Retina (tissue), 1 donor: ENCODE measurements at places on chromosomes 2 and 18.

DNA sequence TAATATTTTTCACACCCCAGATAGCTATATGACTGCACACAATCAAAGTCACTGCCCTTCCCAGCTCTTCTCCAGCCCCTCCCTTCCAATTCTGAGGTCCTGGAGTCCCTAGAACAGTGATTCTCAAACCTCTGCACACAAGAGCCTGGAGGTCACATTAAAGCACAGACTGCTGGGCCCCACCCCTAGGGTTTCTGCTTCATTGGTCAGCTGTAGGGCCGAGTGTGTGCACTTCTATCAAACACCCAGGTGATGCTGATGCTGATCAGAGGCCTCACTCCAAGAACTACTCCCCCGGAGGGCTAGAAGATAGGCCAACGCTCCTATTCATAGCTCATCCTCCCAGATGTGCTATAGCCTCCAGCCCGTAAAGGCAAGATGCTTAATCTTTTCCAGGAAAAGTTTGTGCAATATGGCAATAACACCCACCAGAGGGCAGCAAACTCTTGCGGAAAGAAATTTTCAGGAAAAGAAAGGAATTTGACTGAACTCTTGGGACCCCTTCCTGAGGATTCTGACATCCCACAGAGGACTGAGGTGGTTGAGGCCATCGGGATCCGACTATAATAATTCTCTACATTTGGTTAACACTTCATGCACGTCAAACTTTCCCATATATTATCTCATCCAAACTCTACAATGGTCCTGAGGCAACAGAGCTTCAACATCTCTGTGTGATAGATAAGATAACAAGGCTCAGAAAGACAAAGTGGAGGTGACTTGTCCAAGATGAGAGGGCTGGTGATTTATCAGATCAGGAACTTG, 194.2 kb upstream of the PKDCC start:
- DNase-seq: peak; percentile 71

- no peak for DNase-seq
Measured at GRCh38 chr18:3723554-3723953, 273.6 kb downstream of the TGIF1 start.

- no peak for DNase-seq
Measured at GRCh38 chr2:48227617-48228344, 302.2 kb upstream of the STON1 start.

DNA sequence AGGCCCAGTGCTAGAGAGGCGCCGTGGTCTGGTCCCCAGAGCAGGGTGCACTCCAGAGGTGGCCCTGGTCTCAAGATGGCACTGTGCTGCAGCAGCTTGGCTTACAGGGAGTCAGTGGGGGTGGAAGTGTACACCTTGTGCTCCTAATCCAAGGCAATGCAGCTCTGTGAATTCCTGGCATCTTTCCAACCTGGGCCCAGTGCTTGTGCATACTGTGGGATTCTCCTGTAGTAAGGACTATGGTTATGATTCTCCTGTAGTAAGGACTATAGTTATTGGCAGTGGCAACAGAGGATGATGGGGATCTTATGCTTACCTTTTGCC, 616.7 kb upstream of the REG3G start:
- DNase-seq: no peak

DNA sequence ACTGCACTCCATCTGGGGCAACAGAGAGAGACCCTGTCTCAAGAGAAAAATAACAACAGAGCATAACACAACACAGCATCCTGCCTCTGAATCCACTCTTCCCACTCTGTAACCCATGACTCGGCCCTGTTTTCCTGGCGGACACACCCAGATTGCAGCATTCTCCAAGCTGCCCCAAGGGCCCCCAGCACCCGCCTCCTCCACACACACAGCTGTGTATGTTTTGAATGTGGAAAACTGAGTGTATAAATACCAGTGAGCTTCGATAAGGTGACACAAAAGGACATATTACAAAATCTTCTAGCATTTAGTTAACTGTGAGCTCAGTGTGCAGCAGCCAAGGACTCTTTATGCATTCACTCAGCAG, 13.0 kb downstream of the IMPA2 start:
- DNase-seq: no peak

GRCh38 chr2:323035-323434, 35.1 kb upstream of the ALKAL2 start:
- no peak for DNase-seq

DNA sequence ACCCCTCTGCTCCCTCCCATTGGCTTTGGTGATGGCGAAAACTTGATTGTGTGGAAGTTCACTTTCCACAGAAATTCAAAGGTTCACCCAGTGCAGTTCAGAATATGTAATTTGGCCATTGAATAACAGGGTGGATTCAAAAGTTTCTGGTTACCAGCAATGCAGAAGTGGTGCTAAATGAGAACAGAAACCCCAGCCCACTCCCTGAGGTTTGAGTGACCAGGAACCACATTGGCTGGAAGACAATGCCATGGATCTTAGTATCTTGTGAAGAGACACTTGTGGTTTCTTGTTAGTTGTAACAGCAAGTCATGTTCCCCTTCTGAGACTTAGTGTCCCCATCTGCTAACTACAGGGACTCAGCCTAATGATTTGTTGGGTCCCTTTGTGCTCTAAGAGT, 49.8 kb downstream of the QPCT start:
- DNase-seq: no peak

DNA sequence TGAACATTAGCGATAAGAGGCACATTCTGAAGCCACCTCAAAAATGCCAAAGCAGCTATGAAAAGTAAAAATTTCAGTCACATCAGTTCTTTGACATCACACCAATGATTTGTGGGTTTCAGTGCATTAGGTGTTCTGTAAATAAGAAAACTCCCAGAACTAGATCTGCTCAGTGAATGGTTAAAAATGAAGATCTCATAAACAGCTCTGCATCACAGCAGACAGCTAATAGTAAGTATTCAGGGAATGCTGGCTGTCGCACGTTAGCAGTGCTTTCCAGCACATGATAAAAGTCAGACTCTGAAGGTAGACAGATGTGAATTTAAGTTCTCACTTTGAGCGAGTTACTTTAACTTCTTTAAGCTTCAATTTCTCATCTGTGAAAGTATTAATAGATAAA, 154.9 kb downstream of the SATB2 start:
- no peak for DNase-seq

DNA sequence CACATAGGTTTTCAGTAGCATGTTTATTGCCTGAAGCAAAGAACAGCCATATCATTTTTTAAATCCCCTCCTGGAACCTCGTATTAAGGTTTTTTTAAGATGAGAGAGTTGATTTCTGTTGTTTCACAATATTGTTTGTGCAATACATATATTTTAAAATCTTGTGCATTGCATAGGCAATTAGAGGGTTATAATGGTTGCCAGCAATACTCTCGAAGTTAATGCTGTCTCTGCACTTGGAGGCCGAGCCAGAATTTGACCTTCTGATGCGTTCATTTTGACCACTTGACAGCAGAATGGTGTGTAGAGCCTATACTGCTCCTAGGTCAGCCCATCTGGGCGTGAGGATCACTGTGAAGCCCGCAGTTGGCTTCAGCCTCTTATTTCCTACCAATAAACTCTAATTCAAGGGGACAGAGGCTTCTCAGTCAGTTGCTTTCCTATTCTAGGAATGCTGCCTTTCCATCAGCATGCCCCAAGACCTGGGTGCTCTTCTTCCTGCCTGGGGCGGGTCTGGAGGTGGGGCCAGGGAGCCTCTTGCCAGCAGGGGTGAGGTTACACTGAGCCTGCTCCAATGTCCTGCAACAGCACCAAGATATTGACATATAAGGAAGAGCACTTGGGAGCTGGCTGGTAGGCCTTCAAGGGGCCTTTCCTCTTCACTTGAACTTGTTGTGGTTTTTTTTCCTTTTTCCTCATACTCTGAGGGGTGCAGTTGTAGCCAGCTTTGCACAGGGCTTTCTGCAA, 91.4 kb upstream of the BCL2L11 start:
- no peak for DNase-seq

GRCh38 chr2:23695890-23696751, 230.8 kb downstream of the ATAD2B start:
- no peak for DNase-seq

GRCh38 chr2:230921806-230922595, 3.0 kb downstream of the GPR55 start:
- no peak for DNase-seq

DNA sequence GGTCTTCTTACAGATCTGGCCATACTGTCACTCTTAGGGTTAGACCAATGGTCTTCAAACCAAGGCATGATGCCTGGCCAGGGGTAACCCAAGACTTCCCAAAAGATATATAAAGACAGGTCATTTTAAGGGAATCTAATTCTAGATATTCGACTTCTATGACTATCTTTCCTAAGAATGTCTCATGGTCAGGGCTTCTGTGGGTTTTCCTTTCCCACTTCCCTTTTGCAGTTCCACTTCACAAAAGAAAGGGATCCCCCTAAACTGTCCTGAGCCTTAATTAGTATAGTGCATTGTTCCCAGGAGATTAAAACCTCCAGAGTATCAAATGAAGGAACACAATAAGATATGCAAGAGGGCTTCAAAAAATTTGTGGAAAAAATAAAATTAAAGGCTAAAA, 223.6 kb upstream of the SIX2 start:
- DNase-seq: no peak

DNA sequence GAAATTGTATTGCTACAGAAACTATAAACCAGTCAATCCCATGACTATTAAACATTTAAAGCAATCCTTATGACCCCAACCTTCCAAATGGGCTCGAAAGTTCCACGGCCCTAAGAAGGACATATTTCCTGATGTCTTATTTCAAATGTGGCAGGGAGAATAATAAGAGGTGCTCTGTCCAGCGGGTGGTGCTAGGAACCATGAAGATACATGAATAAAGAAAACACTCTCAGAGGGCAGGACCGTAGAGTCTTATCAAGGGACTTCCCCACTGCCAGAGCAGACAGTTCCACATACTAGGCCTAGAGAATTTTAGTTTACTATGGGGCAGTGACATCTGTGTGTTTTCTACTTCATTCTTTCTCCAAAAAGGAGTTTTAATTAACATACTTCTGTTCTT, 187.1 kb upstream of the PIK3C3 start:
- DNase-seq: no peak

- no peak for DNase-seq
Measured at GRCh38 chr2:57882895-57883515, 163.6 kb upstream of the VRK2 start.

GRCh38 chr2:44943693-44944101, 2.2 kb downstream of the SIX3 start:
- peak; percentile 69 for DNase-seq

GRCh38 chr2:188426121-188426520, 134.4 kb downstream of the GULP1 start:
- no peak for DNase-seq

- peak; percentile 70 for DNase-seq
Measured at GRCh38 chr2:218981881-218982585, 3.0 kb downstream of the FEV start.

DNA sequence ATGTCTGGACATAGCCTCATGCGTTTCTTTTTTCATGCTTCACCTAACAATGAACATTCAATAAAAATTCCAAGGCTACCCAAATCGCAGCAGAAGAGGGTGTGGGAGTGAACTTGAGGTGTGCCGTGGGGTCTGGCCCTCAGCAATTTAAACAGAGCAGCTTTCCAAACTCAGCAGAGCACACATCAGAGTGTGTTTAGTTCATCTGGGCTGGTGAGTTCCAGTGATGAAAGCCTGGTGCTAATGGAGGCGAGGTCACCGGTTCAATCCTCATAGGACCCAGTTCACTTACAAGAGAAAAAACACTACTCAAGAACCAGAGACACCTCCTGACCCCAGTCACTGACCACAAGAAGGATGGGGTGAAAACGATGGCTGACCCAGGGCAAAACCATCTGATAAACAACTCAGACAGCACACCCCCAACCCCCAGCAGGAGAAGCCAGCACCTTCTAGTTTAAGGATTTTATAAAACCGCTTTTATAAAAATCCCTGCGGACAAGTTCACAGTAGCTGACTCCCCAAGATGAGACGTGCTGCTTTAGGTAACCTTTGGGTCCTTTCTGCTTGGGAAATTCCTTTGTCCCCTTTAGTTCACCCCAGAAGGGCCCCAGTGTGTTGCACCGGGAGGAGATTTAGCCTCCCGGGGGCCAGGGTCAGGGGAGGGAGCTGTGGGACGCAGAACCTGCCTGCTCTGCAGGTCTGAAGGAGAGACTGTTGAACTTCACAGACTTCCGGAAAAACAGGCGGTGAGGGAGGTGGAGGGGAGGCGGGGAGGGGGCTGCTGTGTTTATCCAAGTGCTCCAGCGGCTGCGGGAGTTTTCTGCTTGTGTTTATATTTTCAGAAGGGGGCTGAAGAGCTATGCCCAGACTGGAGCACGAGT, 152.7 kb upstream of the SOX11 start:
- peak; percentile 77 for DNase-seq

DNA sequence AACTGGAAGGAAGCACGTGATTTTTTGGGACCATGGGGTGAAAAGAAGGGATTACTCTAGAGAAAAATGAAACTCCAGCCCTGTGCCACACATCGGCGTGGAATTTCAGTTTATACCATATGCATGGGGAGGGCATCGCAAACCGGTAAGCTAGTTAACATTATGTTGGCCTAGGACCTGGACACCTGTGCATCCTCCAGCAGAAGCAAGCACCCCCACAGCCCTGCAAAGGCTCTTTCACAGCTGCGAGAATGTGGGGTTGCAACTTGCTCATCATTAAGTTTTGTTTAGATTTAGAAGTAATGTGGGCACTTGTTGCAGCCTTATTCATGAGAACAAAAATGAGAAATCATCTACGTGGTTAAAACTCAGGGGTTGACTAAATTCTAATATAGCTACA, 299.2 kb downstream of the PIEZO2 start:
- no peak for DNase-seq

GRCh38 chr18:31268985-31269406, 49.0 kb upstream of the DSG1 start:
- no peak for DNase-seq

DNA sequence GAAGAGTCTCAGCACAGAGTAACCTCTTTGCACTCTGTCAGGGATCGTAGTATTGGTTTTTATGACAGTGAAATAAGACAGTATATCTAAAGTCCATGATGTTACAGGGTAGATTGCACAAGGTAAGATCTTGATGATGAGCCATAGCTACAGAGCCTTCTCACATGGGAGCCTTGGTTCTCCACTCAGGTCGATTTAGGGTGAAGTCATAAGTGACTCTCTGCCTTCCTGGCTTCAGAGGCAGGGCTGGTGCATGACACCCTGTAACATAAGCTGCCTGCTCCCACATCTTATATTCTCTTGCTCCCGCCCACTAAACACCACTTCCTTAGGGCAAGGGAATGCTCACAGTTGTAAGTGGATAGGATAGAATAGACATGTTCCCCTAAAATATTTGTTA, 13.3 kb downstream of the DAPL1 start:
- no peak for DNase-seq

- DNase-seq: no peak
Measured at GRCh38 chr2:182585001-182585400, 131.1 kb upstream of the DNAJC10 start.

DNA sequence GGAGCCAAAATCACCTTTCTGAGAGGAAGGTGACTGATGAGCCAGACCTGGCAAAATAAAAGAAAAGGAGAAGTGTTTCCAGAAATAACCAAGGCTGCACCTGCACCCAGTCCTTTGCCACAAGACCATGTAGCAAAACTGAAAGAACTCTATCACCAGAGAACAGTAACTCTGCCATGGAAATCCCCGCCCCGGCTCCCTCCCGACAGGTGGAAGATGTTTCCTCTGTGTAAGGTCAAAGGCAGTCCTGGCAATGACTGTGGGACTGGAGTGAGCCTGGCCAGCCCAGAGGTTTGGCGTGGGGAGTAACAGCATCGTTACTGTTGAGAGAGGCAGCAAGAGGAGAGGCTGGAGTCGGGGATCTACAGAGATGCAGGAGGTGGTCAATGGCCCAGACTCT, 42.3 kb downstream of the SPRED2 start:
- DNase-seq: no peak

- DNase-seq: peak; percentile 89
Measured at GRCh38 chr18:48007955-48008701, 77.7 kb upstream of the SMAD2 start.
